ENCODE measurements at places on chromosomes 2 and 18. TPM values are rescaled to one million over a fixed set of nuclear protein-coding genes. Genes with fewer than 3 reads are reported as not detected.

Gene DLGAP1
- not detected for total RNA-seq

Gene NTSR2
- total RNA-seq: not detected

Gene MEMO1
- total RNA-seq: 42.0 TPM

Gene SIX3
- not detected for total RNA-seq

Gene CROCC2
- total RNA-seq: not detected

GRCh38 chr18:58229162-58229561, 185.1 kb downstream of the NEDD4L start:
- DNase-seq: no peak
- no peak overlapping the region for H3K27ac ChIP-seq
- no peaks in the 10 kb centered on the region for H3K27me3 ChIP-seq
- H3K4me3 ChIP-seq: no peak overlapping the region
- peaks cover 14% of the 10 kb centered on the region for H3K4me1 ChIP-seq

DNA sequence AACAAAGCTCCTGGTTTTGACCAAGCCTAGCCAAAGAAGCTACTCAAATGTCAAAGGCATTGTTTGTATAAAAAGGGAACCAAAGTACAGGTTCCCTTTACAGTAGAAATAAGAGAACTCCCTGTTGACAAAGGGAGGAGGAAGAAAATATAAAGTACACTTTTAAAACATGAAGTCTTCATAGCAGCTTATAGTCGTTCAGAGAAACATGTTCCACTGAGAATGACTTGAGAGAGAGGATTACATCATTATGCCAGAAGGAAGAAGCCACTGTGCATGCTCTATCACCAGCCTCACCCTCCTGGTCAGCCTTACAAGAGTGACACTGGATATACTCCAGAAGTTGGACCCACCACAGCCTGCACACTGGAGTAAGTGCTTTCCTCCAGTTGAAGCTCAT, 2.5 kb upstream of the DHRS9 start:
- H3K4me1 ChIP-seq: peaks cover 18% of the 10 kb centered on the region
- H3K27me3 ChIP-seq: peaks cover 2% of the 10 kb centered on the region
- no peaks in the 10 kb centered on the region for H3K36me3 ChIP-seq
- no peak for DNase-seq
- H3K27ac ChIP-seq: no peak overlapping the region

GRCh38 chr18:35289727-35290093, 319 bp downstream of the ZSCAN30 start:
- DNase-seq: peak; percentile 51
- H3K27ac ChIP-seq: peak overlapping the region; percentile 97
- H3K4me3 ChIP-seq: peak overlapping the region; percentile 96
- H3K36me3 ChIP-seq: peaks cover 40% of the 10 kb centered on the region
- H3K4me1 ChIP-seq: peaks cover 46% of the 10 kb centered on the region

GRCh38 chr2:9556121-9556743, 602 bp upstream of the ADAM17 start:
- peak overlapping the region; percentile 96 for H3K27ac ChIP-seq
- peak; percentile 27 for DNase-seq
- H3K4me1 ChIP-seq: peaks cover 43% of the 10 kb centered on the region
- no peaks in the 10 kb centered on the region for H3K27me3 ChIP-seq

- no peaks in the 10 kb centered on the region for H3K27me3 ChIP-seq
- no peak overlapping the region for H3K27ac ChIP-seq
- no peak overlapping the region for H3K4me3 ChIP-seq
Measured at GRCh38 chr2:231810905-231811304, 24.7 kb downstream of the COPS7B start.

- peaks cover 53% of the 10 kb centered on the region for H3K27me3 ChIP-seq
- H3K36me3 ChIP-seq: no peaks in the 10 kb centered on the region
- DNase-seq: no peak
- H3K4me1 ChIP-seq: peaks cover 11% of the 10 kb centered on the region
Measured at GRCh38 chr2:175001566-175001965, 3.6 kb downstream of the CHN1 start.

GRCh38 chr2:26758790-26759321, 5.2 kb upstream of the SLC35F6 start:
- H3K27ac ChIP-seq: no peak overlapping the region
- peaks cover 14% of the 10 kb centered on the region for H3K4me1 ChIP-seq
- no peak for DNase-seq
- no peaks in the 10 kb centered on the region for H3K36me3 ChIP-seq
- no peaks in the 10 kb centered on the region for H3K27me3 ChIP-seq

GRCh38 chr2:204486805-204487204, 58.5 kb upstream of the PARD3B start:
- no peak overlapping the region for H3K27ac ChIP-seq
- H3K4me3 ChIP-seq: no peak overlapping the region
- no peak for DNase-seq
- no peaks in the 10 kb centered on the region for H3K36me3 ChIP-seq

DNA sequence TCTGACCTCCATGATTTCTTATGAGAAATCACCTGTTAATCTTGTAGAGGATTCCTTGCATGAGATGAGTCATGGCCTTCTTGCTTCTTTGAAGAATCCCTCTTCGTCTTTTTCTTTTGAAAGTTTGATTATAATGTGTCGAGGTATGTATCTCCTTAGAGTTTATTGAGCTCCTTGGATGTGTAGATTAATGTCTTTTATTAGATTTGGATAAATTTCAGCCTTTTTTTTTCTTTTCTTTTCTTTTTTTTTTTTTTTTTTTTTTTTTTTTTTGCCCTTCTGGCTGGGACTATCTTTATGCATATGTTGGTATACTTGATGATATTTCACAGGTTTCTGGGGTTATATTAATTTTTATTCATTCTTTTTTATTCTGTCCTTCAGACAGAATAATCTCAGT, 72.3 kb upstream of the ITGA4 start:
- DNase-seq: no peak
- no peaks in the 10 kb centered on the region for H3K27me3 ChIP-seq
- no peaks in the 10 kb centered on the region for H3K4me1 ChIP-seq
- H3K4me3 ChIP-seq: no peak overlapping the region
- H3K27ac ChIP-seq: no peak overlapping the region
- peaks cover 1% of the 10 kb centered on the region for H3K36me3 ChIP-seq

- no peak for DNase-seq
- H3K36me3 ChIP-seq: no peaks in the 10 kb centered on the region
- no peaks in the 10 kb centered on the region for H3K27me3 ChIP-seq
- H3K4me3 ChIP-seq: no peak overlapping the region
- no peak overlapping the region for H3K27ac ChIP-seq
Measured at GRCh38 chr2:53286345-53286744, 481.3 kb upstream of the CHAC2 start.

GRCh38 chr2:221467610-221468009, 104.5 kb downstream of the EPHA4 start:
- no peak for DNase-seq
- no peaks in the 10 kb centered on the region for H3K36me3 ChIP-seq
- peaks cover 19% of the 10 kb centered on the region for H3K4me1 ChIP-seq

DNA sequence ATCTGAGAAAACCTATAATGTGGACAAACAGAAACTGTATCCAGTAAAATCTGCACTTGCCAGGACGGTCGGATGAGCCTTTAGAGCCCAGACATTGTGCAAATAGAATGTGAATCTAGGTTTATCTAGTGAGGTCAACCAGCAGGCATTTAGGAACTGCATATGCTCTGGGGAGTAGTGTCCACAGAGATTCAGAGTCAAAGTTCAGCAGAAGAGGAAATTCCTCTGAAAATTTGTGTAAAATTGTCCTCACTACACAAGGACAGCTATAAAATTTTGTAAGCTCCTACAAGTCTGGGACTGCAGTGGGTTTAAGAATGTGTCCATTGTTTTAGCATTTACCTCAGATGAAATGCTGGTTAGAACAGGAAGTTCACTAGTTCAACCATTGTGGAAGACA, 9.8 kb upstream of the NDUFV2 start:
- H3K4me1 ChIP-seq: peaks cover 80% of the 10 kb centered on the region
- peak overlapping the region; percentile 60 for H3K27ac ChIP-seq
- no peak overlapping the region for H3K4me3 ChIP-seq
- no peaks in the 10 kb centered on the region for H3K36me3 ChIP-seq

GRCh38 chr2:63301481-63301880, 250.9 kb downstream of the OTX1 start:
- peak; percentile 9 for DNase-seq
- H3K27me3 ChIP-seq: no peaks in the 10 kb centered on the region
- H3K4me3 ChIP-seq: no peak overlapping the region
- no peaks in the 10 kb centered on the region for H3K4me1 ChIP-seq
- no peak overlapping the region for H3K27ac ChIP-seq

DNA sequence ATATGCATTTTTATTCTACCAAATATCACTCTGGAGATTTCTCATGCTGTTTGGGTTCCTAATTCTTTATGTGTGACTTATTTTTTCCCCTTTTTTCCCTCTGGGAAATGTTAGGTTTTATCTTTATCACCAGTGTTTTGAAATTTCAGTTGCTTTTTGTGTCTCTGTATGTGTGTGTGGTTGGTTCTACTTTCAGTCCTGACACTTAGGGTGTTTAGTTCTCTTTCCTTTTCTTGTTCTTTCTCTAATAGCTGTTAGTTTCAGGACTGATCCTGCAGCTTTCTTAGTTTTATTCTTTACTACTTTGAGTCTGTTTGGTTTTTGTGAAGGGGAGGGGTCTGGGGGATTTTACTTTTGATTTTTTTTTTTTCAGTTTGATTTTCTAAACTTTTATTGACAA, 23.1 kb downstream of the PPM1B start:
- H3K4me1 ChIP-seq: peaks cover 65% of the 10 kb centered on the region
- H3K4me3 ChIP-seq: no peak overlapping the region
- peaks cover 22% of the 10 kb centered on the region for H3K36me3 ChIP-seq
- H3K27ac ChIP-seq: peak overlapping the region; percentile 68
- no peaks in the 10 kb centered on the region for H3K27me3 ChIP-seq

- no peak overlapping the region for H3K4me3 ChIP-seq
- no peaks in the 10 kb centered on the region for H3K4me1 ChIP-seq
- no peak overlapping the region for H3K27ac ChIP-seq
- no peak for DNase-seq
- H3K36me3 ChIP-seq: peaks cover 33% of the 10 kb centered on the region
Measured at GRCh38 chr18:22987547-22988189, 54.5 kb downstream of the RBBP8 start.

DNA sequence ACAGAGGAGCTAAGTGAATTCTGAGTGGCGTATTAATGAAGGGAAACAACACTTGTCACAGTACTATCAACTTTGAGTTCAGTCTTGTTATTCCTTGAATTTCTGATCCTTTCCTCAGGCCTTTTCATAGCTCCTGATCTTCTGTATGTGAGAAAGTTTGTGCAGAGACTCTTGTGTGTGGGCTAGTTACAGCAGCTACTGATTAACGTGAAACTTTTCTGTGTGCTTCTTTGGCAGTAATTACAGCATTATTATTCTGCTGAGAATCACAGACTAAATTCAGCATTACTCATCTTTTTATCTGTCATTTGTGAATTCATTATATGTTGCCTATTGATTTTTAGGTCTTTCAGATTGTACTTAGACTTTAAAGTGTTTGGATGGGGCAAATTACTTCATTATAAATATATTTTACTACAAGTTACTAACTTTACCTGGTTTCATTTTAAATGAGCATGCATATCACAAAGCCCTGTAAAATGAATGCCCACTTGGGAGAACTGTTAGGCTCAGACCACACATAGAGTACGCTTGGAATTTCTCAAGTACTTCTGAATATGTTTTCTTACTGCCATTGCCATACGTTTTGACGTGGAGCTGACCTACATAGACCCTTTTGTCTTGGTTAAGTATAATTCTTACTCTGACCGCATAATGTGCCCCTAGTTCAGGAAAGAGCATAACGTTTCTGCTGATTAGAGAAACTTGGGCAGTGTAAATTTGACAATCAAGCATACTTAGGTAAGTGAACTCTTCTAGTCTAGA, 36.2 kb downstream of the CREB1 start:
- no peak for DNase-seq
- peaks cover 21% of the 10 kb centered on the region for H3K4me1 ChIP-seq
- H3K27ac ChIP-seq: no peak overlapping the region
- H3K27me3 ChIP-seq: no peaks in the 10 kb centered on the region
- no peak overlapping the region for H3K4me3 ChIP-seq
- H3K36me3 ChIP-seq: peaks cover 45% of the 10 kb centered on the region

DNA sequence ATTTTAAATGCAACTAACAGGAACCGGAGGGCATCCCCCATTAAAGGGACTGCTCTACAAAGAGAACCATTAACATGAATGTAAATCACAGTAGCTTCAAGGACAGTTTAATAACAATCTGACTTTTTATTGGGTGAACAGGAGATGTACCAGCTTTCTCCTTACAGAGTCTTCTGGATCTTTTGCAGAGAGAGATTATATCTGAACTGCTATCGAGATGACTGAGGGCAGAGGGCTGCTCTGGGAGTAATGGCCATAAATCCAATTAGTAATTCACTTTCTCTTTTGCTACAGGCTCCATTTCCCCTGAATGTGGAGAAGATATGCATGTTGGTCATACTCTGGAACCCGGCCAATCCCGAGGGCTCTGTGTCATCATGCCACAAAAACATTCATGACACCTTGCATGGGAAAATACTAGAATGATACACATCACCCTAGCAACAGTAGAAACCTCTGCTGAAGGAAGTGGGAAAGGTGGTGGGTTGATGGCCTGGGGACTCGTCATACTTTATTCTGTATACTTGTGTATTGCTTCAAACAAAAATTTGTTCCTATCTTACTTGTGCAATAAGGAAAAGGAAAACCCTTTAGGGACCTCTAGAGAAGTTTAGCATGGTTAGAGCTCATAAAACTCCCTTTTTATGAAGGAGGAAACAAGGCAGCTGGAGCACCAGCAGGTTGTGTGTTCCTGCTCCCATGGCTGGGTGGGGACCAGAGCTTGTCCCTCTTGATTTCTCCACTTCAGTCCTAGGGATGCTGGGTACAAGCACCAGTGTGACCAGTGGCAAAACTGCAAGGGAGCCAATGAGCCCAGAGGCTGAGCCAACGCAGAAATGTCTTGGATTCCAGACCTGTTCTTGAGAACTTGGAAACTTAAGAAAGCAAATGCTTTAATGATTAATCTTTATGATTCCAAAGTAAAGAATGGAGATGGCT, 26.0 kb downstream of the CTAGE1 start:
- H3K4me1 ChIP-seq: no peaks in the 10 kb centered on the region
- H3K27me3 ChIP-seq: no peaks in the 10 kb centered on the region
- DNase-seq: no peak
- H3K36me3 ChIP-seq: no peaks in the 10 kb centered on the region
- H3K27ac ChIP-seq: no peak overlapping the region

- H3K4me1 ChIP-seq: no peaks in the 10 kb centered on the region
- DNase-seq: no peak
- H3K36me3 ChIP-seq: no peaks in the 10 kb centered on the region
Measured at GRCh38 chr2:170690640-170691039, 24.5 kb upstream of the SP5 start.

DNA sequence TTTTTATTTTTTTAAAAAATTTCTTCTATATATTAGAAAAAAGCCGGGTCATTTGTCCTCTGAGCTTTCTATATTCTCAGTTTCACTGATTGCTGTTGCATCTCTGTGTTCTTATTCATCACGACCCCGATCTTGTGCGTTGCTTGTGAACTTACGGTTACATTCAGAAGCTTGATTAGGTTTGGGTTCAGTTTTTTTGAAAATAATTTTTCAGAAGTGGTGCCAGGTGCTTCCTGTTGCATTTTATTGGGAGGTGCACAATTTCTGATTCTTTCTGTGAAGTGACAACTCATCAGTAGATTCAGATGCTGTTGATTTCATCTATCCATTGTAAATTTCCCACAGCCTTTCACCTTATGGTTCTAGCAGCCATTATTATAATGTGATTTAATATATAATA, 147.3 kb downstream of the INHBB start:
- no peak overlapping the region for H3K4me3 ChIP-seq
- no peak overlapping the region for H3K27ac ChIP-seq
- H3K27me3 ChIP-seq: peaks cover 4% of the 10 kb centered on the region
- no peak for DNase-seq
- no peaks in the 10 kb centered on the region for H3K36me3 ChIP-seq
- H3K4me1 ChIP-seq: no peaks in the 10 kb centered on the region

- H3K36me3 ChIP-seq: no peaks in the 10 kb centered on the region
- no peaks in the 10 kb centered on the region for H3K27me3 ChIP-seq
Measured at GRCh38 chr18:26821181-26821580, 44.3 kb downstream of the AQP4 start.

All from activated naive CD4-positive, alpha-beta T cell treated with anti-CD3 and anti-CD28 coated beads for 36 hours (primary cell).